SJSA1 (cell line): ENCODE measurements at places on chromosomes 16 and 17.
A peak's percentile ranks its signal among the peaks of the same experiment; 100 is the strongest.

DNA sequence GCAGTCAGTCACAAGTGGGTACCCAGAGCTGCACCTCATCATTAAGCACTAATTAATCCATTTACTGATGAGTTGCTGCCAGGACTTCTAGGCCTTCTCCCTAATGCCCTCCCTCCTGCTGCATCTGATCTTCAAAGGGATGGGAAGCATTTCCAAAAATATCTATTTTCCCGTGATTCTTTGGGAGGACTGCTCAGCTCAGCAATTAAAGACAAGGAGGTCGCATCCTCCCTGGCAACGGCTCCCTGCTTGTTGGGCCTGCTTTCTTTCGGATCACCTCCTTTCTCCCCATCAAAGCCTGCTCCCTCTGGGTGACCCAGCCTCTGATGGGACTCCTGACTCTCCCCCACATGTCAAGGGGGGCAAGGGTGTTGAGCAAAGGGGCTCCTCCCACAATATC lies 26.0 kb upstream of the SPPL2C start:
- DNase-seq: no peak

- DNase-seq: no peak
These were observed 4.7 kb upstream of the BEAN1 start for GRCh38 chr16:66422366-66422765.

GRCh38 chr17:73157521-73157890 lies 7.3 kb upstream of the SSTR2 start:
- DNase-seq: no peak

- peak; percentile 48 for DNase-seq
These were observed 415 bp downstream of the ABCA5 start for GRCh38 chr17:69326377-69327059.

DNA sequence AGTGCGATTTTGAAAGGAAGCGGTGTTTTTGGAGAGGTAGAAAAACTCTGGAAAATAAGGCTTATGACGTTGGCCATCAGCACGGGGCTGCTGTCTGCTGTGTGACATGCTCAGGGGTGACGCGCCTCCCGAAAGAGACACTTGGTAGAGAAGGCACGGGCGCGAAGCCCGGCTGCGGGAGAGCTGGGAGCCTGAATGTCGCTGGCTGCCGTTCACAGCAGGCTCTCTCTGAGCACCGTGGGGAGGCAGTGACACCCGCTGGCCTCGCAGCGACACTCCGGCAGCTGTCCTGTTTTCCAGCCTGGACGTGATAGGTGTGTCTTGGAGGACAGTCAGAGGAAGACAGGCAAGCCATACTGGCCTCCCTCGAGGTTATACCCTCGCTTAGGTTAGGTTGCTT lies 759.1 kb upstream of the RBFOX1 start:
- no peak for DNase-seq

DNA sequence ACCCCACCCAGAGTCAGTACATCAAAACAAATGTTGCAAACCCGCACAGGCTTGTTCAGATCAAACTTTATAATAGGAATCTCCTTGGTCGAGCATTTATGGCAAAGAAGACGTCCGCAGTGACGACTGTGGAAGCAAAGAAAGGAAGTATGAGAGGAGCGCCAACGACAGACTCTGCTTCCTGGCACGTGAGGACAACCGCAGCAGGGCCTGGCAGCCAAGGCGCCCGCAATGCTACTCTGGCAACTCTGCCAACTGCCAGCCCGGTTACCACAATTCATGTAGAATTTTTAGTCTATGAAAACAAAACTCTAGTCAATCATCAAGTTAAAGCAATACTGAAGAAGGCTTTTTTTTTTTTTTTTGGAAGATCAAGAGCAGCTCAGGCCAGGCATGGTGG lies 24.8 kb downstream of the CYB5D2 start:
- DNase-seq: no peak

DNA sequence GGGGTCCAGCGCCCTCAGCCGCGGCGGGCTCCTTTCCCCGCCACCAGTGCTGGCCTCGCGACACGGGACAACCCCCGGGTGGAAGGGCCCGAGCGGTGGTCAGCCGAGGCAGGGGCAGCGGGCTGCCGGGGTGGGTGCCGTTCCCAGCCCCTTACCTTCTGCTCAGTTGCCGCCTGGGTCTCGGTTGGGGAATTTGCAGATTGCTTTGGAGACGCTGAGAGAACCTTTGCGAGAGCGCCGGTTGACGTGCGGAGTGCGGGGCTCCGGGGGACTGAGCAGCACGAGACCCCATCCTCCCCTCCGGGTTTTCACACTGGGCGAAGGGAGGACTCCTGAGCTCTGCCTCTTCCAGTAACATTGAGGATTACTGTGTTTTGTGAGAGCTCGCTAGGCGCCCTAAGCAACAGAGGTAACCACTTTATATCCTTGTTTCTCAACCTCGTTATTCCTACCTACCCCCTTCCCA lies 381 bp downstream of the CTNS start:
- no peak for DNase-seq

GRCh38 chr16:14101415-14101814 lies 30.3 kb downstream of the MRTFB start:
- no peak for DNase-seq

- no peak for DNase-seq
These were observed 7.6 kb downstream of the SPNS2 start for GRCh38 chr17:4506175-4506813.

GRCh38 chr16:84132527-84133285 lies 12.3 kb downstream of the HSDL1 start:
- no peak for DNase-seq

DNA sequence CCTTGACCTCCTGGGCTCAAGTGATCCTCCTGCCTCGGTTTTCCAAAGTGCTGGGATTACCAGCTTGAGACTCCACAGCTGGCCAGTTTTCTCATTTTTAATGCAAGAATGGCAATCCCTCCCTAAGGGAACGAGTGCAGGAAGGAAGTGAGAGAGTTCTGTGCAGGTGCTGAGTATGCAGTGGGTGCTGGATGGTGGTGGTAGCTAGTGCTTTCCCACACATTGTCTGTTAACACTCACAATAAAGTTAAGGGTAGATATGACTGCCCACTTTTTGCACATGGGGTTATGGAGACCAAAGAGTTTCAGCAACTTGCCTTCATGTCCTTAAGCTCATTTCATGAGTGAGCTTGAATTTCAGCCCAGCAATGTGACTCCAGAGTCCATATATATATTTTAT lies 18.5 kb downstream of the RGS9 start:
- DNase-seq: no peak

GRCh38 chr17:82865774-82866395 lies 26.1 kb upstream of the ZNF750 start:
- DNase-seq: no peak

GRCh38 chr17:78748048-78748729 lies 33.9 kb downstream of the CYTH1 start:
- no peak for DNase-seq

GRCh38 chr17:12745486-12745885 lies 43.8 kb upstream of the ARHGAP44 start:
- no peak for DNase-seq

GRCh38 chr17:59277031-59277430 lies 54.4 kb upstream of the YPEL2 start:
- DNase-seq: no peak

GRCh38 chr17:27951872-27952271 lies 58.7 kb upstream of the LYRM9 start:
- DNase-seq: no peak

DNA sequence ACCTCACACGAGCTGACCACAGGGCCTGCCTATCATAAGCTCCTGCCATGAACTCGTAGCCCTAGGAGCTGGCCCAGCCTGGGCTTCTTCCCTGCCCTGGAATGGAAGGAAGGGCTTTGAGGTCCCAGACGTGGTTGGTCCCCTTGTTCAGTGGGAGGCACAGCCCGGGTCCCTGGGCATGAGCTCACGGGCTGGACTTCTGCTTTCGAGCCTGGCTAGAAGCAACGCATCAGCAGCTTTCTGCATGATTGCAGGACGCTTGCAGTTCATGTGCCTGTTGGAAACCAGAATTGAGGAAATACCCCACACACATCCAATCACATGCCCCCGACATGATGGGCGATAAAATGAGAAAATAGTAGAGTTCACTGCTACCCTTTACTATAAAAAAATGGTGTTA lies 293.3 kb downstream of the MAF start:
- DNase-seq: no peak

GRCh38 chr16:54135361-54136275 lies 151.0 kb downstream of the IRX3 start:
- no peak for DNase-seq

DNA sequence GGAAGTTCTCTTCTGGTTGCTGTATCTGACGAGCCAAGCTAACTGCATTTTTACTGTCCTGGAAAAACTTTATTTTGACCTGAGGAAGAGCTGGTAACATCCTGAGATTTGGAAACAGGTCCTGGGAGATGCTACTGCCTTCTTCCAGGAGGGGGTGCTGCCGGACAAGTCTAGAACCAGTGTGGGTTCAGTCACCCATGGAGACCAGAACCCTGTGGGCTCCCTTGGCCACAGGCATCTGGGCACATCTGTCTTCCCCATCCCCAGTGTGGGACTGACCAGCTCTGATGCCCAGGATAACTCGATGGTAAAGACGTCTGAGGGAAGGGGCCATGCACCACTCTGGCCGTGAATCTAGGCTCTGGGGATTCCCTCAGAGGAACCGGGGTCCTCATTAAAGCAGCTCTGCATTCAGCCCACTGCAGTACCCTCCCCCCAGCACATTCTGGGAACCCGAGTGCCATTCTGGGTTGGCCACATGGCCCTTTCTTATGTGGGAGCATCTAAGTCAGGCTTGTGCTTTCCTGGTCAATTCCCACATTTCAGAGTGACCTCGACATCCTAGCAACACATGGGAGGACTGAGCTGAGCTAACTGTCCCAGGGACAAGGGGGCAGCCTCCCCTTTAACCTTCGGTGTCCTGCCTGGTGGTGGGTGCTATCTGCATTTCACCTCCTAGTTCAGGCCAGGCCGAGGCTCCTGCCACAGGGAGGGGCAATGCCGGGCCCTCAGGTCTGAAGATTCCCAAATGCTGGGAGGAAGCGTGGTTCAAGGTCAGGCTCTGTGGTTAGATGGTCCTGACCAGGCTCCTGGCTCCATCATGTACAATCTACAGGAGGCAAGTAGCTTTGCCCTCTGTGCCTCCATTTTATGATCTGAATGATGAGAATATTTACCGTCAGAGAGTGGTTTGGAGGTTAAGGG lies 6.4 kb downstream of the C16orf86 start:
- no peak for DNase-seq

GRCh38 chr17:7922845-7923628 lies 6.6 kb downstream of the KCNAB3 start:
- DNase-seq: peak; percentile 25

DNA sequence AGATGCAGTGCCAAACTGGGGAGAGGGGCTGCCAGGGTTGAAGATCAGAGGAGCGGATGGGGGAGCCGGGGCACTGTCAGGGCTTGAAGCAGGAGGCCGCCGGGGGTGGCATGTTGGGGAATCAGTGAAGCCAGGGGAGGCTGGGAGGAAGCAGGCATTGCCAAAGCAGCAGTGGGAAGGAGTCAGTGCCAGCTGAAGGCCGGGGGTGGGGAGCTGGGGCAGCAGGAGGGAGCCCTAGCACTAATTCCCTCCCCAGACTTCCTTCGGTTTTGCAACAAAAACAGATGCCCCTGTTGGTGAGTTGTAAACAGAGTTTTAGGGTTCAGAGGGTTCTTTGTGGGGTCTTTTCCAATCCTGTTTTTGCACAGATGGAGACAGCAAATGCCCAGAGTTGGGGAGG lies 10.9 kb upstream of the TAC4 start:
- DNase-seq: no peak

DNA sequence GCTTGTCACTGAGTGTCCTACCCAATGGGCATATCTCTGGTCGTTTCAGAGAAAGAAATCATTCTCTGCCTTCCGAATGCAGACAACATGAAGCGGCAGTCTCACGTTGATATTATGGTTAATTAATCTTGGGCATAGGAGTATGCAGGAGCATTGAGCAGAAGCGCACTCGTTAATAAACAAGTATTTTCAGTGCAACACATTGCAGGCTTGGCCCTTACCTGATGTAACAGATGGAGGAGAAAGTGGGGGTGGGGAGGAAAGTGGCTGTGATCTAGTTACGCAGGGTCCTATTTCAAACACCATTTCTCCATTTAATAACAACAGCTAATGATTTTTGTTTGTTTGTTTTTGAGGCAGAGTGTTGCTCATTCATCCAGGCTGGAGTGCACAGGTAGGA lies 414.0 kb upstream of the RBFOX1 start:
- DNase-seq: no peak

DNA sequence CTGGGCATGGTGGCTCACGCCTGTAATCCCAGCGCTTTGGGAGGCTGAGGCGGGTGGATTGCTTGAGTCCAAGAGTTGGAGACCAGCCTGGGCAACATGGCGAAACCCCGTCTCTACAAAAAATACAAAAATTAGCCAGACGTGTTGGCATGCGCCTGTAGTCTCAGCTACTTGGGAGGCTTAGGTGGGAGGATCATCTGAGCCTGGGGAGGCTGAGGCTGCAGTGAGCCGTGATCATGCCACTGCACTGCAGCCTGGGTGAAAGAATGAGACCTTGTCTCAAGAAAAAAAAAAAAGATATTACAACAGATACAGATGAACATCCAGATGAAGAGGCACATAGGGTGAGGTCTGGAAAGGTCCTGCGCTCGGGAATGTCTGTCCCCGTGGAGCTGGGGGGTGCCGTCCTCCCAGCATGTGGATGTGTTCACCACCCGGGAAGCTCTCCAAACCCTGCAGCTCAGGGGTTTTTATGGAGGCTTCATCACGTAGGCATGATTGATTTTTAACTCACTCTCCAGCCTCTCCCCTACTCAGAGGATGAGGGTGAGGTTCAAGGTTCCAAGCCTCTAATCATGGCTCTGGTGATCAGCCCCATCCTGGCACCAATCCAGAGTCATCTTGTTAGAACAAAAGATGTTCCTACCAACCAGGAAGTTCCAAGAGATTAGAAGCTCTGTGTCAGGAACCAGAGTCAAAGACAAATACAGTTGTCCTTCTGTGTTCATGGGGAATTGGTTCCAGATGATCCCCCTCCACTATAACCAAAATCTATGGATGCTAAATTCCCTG lies 85.0 kb upstream of the DNAJA2 start:
- DNase-seq: no peak
